ENCODE measurements at places on chromosomes 1 and 21.
A peak's percentile ranks its signal among the peaks of the same experiment; 100 is the strongest.

GRCh38 chr1:232471250-232471649, 158.7 kb downstream of the SIPA1L2 start:
- DNase-seq, result no peak

DNA sequence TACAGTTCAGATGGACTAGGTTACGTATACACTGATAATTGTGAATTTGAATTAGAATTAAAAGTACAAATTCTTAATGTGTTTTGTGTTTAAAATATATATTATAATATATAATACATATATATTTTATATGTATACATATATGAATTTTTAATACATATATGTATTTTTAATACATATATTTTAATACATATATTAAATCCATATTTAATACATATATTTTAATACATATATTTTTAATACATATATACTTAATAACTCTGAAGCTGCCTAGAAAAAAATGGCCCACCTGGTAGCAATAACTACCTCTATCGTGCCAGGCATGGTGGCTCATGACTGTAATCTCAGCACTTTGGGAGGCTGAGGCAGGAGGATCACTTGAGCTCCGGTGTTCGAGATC, 179.1 kb upstream of the SAMSN1 start:
- DNase-seq, result no peak

- peak; percentile 13 for DNase-seq
These were observed 215.4 kb downstream of the ASTN1 start for GRCh38 chr1:176949033-176949662.

- peak; percentile 85 for DNase-seq
These were observed 478 bp downstream of the MAD2L2 start for GRCh38 chr1:11680270-11681070.

GRCh38 chr1:185559151-185559550, 175.0 kb upstream of the HMCN1 start:
- no peak for DNase-seq

- DNase-seq, result no peak
These were observed 81.3 kb downstream of the SASS6 start for GRCh38 chr1:100051401-100051800.

- no peak for DNase-seq
These were observed 17.4 kb upstream of the KCNAB2 start for GRCh38 chr1:6028042-6028850.

- DNase-seq, result peak; percentile 6
These were observed 62.0 kb upstream of the ST6GALNAC3 start for GRCh38 chr1:76012341-76013205.

- DNase-seq, result no peak
These were observed 163.7 kb downstream of the NTPCR start for GRCh38 chr1:233114159-233114558.

DNA sequence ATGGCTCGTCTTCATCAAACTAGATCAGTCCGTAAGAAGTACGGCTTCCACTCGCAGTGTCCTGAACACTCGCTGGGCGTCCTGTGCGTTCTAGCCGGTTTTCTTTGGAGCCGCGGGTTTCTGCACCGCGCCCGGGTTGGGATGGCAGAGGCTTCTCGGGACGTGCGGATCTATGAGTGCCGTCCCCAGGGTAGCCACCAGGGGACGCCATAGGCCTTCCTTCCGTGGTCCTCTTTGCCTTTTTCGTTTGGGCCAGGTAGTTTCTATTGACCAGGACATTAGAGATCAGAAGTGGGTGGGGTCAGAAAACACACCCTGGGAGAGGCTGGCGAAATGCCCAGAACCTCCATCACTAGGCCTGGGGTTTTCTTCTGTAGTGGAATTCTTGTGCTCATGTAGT, 273.8 kb downstream of the FAM72C start:
- DNase-seq, result peak; percentile 46

DNA sequence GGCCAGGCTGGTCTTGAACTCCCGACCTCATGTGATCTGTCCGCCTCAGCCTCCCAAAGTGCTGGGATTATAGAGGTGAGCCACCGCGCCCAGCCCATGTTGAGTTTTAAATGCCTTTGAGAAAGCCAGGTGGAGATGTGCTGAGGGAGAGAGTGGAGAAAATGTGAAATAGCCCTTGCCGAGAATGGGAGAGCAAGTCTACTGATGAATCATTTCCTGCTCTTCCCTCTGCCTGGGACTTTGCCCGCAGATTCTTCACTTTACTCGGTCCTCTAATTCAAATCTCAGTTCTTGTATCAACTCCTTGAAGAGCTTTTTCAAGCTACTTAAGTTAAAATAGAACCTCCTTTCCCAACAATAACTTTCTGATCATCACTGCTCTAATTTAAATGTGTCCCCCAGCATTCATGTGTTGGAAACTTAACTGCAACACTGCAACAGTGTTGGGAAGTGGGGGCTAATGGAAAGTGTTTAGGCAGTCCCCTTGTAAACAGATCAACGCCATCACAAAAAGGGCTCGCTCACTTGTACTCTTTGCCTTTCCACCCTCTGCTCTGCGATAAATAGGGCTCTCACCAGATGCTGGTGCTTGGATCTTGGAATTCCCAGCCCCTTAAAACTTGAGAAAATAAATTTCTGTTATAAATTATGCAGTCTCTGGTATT, 27.8 kb downstream of the OSBPL9 start:
- no peak for DNase-seq
